Activated CD4-positive, alpha-beta T cell treated with anti-CD3 and anti-CD28 coated beads for 36 hours (primary cell): ENCODE measurements at places on chromosomes 16 and 17. TPM values are rescaled to one million over a fixed set of nuclear protein-coding genes. Genes with fewer than 3 reads are reported as not detected.

- no peak for DNase-seq
These were observed 41.6 kb downstream of the OR3A1 start for GRCh38 chr17:3256575-3256974.

DNA sequence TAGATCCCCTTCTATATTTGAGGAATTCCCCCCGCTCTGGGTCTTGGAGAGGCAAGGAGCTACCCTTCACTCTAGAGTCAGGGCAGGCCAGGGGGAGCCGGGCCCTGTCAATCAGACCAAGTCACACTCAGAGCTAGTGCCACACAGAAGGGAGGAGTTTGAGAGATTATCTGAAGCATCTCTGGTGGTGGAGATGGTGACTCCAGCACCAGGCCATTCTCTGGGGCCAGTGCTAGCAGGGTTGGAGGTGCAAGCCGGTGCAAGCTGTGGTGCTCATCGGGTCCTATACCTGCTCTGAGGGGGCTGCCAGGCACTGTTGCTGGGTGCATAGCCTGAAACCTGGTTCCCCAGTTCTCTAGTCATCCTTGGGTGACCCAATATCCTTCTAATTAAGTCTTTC, 201.2 kb downstream of the COPRS start:
- DNase-seq = no peak

DNA sequence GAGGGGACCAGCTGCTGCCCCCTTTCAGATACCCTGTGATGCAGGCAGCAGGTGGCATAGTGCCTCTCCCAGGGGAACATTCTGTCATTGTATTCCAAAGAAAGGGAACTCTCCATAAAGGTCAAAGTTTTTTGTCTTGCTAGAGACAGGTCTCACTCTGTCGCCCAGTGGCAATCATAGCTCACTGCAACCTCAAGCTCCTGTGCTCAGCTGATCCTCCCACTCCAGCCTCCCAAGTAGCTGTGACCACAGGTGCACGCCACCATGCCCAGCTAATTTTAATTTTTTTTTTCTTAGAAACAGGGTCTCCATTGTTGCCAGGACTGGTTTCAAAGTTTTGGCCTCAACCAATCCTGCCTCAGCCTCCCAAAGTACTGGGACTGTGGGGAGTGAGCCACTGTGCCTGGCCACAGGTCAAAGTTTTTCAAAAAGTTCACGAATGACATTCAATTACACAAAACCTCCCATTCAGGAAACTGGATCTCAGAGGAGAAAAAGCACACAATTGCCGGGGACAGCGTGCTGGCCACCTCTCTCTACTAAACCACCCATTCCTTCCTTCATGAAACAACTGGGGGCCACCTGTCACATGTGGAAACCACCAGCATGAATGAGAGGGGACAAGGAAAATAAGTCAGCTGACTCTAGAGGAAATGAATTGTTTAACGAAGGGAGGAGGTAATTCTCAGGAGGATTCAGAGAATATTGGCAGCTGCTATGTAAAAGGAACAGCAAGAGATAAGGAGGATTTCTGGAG, 80.0 kb downstream of the MARCHF10 start:
- DNase-seq = no peak

GRCh38 chr17:35766489-35766877, 5.8 kb downstream of the C17orf50 start:
- no peak for DNase-seq

- DNase-seq = no peak
These were observed 199.3 kb downstream of the CCDC182 start for GRCh38 chr17:57545731-57546342.

GRCh38 chr17:17352836-17353624, 49.9 kb downstream of the NT5M start:
- no peak for DNase-seq

- peak; percentile 79 for DNase-seq
These were observed 1.7 kb downstream of the METRNL start for GRCh38 chr17:83080858-83081683.

DNA sequence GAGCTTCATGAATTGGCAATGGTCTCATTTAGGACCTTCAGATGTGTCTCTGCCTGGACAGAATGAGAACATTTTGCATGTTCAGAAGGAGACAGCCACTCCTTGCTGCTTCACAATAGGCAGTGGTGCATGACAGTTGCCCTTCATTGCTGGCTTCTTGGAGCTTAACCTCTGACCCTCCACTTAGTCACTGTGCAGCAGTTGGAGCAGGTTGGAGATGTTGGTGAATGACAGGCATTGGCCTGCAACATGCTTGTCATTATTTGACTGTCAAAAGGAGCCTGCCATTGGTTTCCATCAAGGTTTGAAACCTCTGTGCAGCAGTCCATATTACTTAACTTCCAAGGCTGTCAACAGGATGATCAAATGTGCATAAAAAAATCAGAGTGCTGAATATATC, 22.7 kb downstream of the FTO start:
- no peak for DNase-seq

GRCh38 chr17:60887614-60888028, 210.0 kb downstream of the BCAS3 start:
- DNase-seq = no peak

GRCh38 chr16:82195917-82196494, 26.0 kb upstream of the MPHOSPH6 start:
- DNase-seq = no peak

- DNase-seq = no peak
These were observed 87.4 kb downstream of the KCNJ2 start for GRCh38 chr17:70256751-70257150.

DNA sequence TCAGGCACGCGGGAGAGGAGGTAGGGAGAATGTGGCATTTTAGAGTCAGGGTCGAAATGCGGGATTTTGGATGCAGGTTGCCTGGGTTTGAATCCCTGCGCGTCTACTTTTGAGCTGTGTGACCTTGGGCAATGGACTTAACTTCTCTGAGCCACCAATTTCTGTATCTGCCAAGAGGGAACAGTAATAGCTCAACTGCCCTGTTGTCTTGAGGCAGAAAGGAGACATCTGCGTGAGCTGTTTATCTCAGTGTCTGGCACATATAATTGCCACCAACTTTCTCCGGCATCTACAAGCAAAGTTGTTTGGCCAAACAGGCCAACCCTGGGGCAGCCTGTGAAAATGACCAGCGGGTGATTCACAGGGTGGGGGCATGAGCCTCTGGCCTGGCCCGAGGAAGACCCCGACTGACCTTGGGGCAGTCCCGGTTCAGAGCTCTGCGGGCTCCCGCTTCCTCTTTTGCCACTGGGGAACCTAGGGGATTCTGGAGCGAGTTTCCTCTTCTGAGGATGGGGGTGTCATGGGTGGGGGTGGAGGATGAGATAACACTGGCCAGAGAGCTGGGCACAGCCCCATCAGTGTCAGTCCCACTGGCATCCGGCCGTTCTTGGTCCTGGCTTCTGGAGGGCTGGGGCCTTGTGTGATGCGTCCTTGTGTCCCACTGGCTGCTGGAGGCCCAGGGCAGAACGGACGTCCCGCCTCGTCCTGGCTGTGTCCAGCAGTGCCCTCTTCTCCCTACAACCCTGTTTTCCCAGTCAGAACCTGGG, 1.3 kb downstream of the SNN start:
- no peak for DNase-seq

DNA sequence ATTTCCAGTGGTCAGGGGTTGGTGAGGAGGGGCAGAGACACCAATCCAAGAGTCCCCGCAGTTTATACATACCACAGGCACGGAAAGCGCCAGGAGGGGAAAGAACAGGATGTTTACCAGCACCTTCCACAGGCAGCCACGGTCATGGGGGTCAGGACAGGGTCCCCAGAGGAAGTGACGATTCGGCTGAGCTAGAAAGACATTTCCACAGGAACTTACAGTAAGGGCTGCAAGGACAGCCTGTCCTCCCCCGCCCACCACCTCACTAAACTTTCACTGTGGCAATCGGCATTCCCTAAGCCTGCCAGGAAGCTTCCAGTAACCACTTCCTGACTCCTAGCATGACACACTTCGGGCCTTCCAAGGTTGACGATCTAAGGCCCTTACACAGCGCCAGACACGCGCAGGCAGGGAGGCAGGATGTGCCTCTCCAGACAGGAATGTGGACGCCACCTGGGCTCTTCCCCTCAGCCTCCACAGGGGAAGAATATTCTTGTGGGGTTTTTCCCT, 1.2 kb upstream of the MT2A start:
- peak; percentile 30 for DNase-seq

DNA sequence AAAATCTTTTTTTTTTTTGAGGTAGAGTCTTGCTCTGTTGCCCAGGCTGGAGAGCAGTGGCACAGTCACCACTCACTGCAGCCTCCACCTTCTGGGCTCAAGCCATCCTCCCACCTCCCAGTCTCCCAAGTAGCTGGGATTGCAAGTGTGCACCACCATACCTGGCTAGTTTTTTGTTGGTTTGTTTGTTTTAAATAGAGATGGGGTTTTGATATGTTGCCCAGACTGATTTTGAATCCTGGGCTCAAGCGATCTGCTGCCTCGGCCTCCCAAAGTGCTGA, 2.0 kb downstream of the LRRC37B start:
- DNase-seq = no peak

DNA sequence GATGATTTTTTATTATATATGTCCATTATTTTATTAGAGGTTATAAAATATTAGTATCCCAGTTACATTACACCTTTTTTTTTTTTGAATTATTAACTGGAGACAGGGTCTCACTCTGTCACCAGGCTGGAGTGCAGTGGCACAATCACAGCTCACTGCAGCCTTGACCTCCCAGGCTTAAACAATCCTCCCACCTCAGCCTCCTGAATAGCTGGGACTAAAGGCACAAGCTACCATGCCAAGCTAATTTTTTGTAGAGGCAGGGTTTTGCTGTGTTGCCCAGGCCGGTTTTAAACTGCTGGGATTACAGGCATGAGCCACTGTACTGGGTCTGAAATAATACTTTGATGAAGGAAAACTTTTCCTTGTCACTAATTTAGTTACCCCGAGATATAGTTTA, 63.6 kb downstream of the VMP1 start:
- DNase-seq = no peak

- no peak for DNase-seq
These were observed 203.0 kb upstream of the DYNLRB2 start for GRCh38 chr16:80337786-80338185.

DNA sequence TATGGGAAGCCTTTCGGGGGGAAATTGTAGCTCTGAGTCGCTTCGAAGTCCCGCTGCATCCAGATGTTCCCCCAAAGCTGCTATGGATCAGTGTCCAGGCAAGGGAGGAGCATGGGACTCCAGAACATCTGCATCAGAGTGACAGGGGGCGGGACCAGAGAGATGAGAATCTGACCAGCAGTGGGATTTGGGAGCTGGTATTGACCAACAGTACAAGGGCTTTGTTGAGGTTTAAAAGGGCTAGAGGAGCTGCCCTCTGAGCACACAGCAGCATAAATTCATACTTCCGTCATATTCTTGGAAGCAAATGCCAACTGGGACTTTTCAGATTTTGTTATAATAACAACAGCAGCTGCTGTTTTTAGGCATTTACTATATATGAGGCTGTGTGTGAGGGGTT, 10.6 kb downstream of the RBFOX1 start:
- DNase-seq = no peak

DNA sequence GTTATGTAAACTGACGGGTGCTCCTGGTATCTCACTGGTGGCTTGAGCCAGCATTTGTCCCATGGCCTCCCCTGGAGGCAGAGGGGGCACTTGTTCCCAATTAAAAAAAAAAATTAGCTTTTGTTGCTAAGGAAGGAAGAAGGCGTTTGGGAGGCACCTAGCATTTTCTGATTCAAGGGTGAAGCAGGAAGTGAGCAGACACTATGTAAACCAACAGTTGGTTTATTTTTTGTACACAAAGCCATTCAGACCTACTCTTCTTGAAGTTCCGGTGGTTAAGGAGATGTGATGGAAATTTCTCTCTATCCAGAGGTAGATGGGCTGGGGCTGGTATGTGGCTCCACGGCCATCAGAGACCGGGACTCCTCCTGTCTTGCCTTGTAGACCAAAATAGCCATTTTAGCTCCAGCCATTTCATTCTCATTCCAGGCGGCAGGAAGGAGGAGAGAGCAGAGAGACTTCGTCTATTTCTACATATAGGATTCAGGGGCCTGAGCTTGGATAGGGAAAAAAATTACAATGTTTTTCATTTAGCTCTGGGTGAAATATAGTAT, 103.0 kb downstream of the SNX29 start:
- peak; percentile 13 for DNase-seq

- DNase-seq = no peak
These were observed 161.6 kb downstream of the GSG1L start for GRCh38 chr16:27901956-27902355.

GRCh38 chr17:50817838-50818237, 17.5 kb upstream of the WFIKKN2 start:
- no peak for DNase-seq

GRCh38 chr17:5892921-5893675, 177.1 kb upstream of the WSCD1 start:
- no peak for DNase-seq

DNA sequence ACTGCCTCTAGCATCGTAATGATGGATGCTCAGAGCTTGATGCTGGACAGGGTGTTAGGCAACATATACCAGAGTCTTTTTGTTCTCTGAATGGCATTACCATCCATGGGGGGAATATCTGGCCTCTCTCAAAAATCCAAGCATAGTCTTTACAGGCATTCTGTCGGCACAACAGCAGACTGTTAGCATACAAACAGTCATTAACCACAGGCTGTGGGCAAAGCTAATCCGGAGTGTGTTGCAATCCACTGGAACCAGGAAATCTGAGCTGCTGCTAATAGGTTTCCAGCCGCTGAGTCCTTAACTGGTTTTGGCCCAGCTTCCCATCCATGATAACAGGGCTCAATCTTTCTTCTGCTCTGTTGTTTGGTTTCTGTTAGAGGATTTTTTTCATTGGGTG, 371.9 kb downstream of the HS3ST3B1 start:
- DNase-seq = no peak

GRCh38 chr16:56324406-56324805, 100.9 kb downstream of the AMFR start:
- peak; percentile 27 for DNase-seq

GRCh38 chr16:67311607-67312488, 14.7 kb downstream of the KCTD19 start:
- peak; percentile 94 for DNase-seq

DNA sequence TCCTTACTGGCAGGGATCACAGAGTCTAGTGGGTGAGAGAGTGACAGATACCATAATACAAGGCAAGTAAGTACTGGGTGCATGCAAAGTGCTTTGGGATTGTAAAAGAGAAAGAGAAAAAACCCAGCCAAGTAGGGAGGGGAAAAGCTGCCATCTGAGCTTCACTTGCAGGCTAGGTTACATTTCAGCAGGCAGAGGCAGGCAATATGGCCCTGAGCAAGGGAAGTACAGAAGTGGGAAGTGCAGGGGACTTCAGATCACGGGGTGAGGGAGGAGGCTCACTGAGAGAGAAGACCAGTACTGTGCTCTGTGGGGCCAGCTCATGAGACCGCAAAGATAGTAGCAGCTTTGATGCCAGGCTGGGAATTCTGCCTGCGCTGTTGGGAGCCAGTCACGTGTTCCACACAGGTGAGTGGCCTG, 230.6 kb downstream of the MSI2 start:
- DNase-seq = no peak

Gene OR3A3
- not detected for total RNA-seq

Gene RNF112
- 0.55 TPM for total RNA-seq

Gene KREMEN2
- total RNA-seq = not detected

Gene SPATA22
- 1.6 TPM for total RNA-seq

Gene MGAT5B
- not detected for total RNA-seq

Gene TBC1D3K
- not detected for total RNA-seq

Gene PRR29
- 1.5 TPM for total RNA-seq

Gene PRSS53
- 4.0 TPM for total RNA-seq
